H1 (cell line): ENCODE measurements at places on chromosomes 11 and 22.

DNA sequence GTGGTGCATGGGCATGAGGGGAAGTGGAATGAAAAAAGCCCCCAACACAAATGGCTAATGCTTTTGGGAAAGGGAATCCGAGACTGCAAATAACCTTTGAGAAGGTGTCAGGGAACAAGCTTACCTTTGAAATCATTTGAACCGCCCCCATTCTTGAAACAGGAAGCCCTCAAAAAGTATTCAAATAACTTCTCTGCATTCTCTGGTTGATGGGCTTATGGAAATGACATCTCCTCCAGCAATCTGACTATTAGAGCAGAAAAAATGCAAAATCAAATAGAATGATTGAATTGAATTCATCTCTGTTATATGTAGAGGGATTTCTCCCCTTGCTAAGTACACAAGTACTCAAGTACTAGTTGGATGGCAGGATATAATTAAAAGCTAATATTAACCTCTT is 409.9 kb downstream of the TMEM135 start:
- no peak for DNase-seq

- no peak for DNase-seq
Measured at GRCh38 chr11:93850594-93851018, at the start of gene VSTM5. Gene VSTM5 (minus strand): TSS chr11:93850618. CDS start chr11:93850502, 116 bp downstream.

DNA sequence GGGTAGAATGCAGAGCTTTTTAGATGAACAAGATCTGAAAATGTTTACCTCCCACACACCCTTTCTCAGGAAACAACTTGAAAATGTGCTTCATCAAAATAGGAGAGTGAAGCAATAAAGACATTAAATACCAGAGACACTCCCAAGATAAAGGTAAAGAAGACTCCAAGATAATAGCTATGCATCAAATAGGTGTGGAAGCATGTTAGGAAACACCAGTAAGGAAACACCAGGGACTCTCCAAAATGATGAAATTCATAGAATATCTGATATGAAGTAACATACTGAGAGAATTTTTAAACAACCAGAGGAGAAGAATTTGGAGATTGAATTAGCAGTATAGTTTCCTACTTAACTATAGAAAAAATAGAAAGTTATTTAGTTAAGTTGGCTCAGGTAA is 57.0 kb downstream of the OR10A6 start:
- no peak for DNase-seq

DNA sequence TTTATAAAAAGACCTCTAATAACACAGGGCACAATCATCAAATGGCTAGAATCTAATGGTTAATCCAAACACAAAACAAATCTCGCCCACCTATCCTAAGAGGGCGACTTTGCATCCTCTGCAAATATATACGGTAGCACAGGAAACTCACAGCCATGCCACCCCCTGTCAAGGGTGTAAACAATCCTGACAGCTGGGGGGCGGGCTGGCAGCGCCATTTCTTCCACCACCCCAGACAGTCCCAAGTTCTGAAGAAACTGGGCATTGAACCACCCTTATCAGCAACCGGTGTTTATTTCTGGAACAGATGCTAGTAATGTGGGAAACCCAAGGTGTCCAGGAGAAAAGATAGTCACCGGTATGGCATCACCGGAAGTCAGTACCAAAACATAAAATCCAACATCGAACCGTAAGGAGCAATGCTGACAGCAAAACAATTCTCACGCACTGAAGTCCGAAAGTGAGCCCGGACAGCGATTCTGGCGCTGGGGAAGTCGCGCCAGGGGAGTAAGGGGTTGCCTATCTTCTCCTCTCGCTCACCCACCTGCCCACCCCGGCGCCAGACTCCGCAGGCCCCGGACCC is 825 bp downstream of the FBXO3 start:
- no peak for DNase-seq

DNA sequence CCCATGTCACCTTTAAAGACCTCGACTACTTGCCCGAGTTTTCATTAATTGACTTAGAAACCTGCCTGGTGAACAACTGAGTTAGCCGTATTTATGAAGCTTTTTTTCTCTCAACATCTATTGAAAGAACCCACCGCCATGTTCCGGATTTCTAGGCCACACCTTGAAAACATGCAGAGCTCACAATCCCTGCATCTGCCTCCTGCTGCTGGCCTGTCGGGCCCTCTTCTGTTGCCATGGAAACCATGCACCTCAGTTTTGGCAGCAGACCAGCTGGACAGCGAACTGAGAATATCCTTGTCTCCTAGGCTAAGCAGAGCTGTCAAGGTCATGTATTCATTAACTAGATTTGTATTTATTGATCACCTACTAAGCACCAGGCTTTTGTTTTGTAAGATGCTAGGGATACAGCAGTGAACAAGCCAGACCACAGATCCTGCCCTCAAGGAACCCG is 4.3 kb upstream of the PATZ1 start:
- DNase-seq, result no peak

DNA sequence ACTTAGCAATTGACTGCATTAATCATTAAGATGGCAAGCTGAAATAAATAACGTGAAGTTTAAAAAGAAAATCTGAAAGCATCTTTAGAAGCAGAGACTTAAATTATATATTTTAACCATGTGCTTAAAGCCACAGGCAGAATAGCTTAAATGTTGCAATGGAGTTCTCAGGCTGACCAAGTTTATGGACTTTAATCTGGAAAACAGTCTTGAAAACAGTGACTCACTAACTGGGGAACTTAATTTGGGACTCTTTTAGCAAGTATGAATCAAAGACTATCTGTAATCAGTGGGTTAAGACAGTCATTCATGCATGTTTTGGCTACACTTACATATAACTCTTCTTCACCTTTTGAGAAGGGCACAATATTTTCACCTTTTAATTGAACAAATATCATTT is 12.6 kb upstream of the GLYATL1 start:
- DNase-seq, result no peak

- DNase-seq, result no peak
Measured at GRCh38 chr11:102788334-102788995, 8.0 kb upstream of the MMP10 start.

DNA sequence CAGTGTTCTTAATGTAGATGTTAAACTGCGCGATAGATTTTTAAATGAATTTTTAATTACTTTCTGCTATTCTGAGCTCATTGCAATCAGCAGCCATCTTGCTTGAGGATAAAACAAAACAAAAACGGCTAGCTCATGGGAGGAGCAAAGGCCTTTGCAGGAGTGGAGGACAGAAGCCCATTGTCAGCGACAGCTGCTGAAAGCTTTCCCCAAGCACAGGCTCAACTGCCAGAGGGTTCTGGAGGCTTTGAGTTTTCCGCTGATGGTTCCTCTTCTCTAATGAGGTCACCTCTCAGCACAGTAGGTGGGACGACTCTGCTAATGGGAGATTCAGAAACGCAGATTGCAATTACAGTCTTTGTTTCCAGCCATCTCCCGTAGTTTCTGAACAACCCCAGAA is 167.1 kb upstream of the TTC12 start:
- DNase-seq, result no peak

DNA sequence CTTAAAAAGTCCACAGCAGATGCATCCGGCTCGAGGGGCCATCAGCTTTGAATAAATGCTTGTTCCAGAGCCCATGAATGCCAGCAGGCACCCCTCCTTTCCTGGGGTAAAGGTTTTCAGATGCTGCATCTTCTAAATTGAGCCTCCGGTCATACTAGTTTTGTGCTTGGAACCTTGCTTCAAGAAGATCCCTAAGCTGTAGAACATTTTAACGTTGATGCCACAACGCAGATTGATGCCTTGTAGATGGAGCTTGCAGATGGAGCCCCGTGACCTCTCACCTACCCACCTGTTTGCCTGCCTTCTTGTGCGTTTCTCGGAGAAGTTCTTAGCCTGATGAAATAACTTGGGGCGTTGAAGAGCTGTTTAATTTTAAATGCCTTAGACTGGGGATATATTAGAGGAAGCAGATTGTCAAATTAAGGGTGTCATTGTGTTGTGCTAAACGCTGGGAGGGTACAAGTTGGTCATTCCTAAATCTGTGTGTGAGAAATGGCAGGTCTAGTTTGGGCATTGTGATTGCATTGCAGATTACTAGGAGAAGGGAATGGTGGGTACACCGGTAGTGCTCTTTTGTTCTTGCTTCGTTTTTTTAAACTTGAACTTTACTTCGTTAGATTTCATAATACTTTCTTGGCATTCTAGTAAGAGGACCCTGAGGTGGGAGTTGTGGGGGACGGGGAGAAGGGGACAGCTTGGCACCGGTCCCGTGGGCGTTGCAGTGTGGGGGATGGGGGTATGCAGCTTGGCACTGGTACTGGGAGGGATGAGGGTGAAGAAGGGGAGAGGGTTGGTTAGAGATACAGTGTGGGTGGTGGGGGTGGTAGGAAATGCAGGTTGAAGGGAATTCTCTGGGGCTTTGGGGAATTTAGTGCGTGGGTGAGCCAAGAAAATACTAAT is 1.9 kb downstream of the NEAT1 start:
- DNase-seq, result no peak

DNA sequence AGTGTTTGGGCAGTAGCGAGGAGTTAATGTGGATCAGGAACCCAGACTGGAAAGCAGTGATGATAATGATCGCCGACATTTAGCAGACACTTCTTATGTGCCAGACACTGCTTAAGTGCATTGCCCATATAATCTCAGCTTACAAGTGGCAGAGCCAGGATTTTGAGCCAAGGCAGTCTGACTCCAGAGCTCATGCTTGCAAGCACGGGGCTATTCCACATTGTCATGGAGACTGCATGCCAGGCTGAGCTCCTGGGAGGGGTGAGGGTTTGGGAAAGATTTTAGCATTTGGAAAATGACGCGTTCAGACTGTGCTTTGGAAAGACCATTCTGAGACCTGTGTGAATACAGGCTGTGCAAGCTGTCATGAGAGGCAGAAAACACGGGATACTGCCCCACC is 302.7 kb downstream of the DDX10 start:
- no peak for DNase-seq

- no peak for DNase-seq
Measured at GRCh38 chr22:44160421-44160820, 20.3 kb upstream of the PARVG start.

- DNase-seq, result no peak
Measured at GRCh38 chr11:69523453-69523852, 42.0 kb downstream of the LINC01488 start.

DNA sequence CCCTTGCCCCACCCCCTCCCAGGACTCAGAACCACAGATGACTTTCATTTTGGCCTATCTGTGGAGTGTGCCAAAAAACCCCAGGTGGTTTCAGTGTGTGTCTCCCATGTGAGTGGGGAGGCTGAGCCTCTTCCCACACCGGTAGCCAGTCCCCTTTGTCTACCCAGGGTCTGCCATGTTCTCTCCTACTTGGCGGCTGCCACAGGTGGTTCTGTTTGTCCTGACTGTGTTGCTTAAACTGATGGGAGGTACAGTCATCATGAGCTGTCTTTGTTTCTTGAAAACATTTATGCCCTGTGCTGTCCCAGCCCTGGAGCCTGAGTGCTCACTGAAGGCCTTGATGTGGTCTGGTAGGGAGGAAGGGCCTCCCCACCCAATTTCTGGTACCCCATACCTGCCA is 39.7 kb upstream of the SUSD2 start:
- DNase-seq, result no peak

DNA sequence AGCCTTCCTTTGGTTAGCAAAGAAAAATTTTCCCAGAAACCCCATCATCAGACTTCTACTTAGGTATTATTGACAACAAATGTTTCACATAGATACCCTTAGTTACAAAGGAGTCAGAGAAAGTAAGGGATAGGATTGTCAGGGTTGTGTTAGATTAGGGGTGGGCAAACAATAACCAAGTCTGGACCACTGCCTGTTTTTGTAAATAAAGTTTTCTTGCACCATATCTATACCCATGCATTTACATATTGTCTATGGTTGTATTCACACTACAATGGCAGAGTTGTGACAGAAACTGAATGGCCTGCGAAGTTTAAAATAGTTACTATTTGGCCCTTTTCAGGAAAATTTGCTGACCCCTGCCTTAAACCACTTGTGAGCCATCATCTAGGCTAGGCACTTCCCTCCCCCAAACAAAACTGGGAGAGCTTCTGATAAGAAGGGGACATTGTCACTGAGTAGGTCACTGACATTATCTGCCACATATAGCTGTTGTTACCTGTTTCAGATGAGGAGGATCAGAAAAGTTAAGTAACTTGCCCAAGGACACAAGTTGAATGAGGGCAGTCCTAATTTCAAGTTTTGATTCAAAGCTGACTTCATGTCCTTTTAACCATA is 40.7 kb upstream of the TMEM135 start:
- no peak for DNase-seq

DNA sequence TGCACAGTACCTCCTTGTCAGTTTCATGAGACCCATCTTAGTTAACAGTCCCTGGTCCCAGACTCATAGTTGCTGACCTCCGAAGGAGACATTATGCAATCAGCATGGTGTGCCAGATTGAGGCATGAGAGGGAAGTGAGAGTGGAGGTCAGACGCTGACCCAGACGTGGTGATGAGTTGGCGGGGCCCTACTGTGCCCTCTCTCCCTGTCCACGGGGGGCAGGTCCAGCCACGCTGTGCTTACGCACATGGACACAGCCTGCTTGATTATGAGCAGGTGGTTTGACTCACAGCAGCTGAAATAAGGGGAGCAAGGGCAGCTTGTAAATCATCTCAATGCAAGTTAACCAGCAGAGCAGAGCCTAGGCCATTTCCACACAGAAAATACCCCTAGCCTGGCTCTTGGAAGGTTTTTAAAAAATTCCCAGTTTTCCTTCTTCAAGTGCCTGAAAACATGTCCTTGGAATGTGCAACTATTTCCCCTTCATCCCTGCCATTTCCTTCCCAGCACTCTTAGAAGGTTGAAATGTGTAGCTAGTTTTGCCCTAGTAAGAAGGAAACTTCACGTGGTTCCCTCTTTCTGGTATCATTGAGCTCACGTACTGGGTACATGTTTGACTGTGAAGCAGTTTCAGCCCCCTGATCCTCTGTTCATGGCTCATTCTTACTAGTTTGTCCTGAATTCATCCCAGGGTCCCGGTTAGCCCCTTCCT is 122.6 kb upstream of the SORL1-AS1 start:
- DNase-seq, result no peak

DNA sequence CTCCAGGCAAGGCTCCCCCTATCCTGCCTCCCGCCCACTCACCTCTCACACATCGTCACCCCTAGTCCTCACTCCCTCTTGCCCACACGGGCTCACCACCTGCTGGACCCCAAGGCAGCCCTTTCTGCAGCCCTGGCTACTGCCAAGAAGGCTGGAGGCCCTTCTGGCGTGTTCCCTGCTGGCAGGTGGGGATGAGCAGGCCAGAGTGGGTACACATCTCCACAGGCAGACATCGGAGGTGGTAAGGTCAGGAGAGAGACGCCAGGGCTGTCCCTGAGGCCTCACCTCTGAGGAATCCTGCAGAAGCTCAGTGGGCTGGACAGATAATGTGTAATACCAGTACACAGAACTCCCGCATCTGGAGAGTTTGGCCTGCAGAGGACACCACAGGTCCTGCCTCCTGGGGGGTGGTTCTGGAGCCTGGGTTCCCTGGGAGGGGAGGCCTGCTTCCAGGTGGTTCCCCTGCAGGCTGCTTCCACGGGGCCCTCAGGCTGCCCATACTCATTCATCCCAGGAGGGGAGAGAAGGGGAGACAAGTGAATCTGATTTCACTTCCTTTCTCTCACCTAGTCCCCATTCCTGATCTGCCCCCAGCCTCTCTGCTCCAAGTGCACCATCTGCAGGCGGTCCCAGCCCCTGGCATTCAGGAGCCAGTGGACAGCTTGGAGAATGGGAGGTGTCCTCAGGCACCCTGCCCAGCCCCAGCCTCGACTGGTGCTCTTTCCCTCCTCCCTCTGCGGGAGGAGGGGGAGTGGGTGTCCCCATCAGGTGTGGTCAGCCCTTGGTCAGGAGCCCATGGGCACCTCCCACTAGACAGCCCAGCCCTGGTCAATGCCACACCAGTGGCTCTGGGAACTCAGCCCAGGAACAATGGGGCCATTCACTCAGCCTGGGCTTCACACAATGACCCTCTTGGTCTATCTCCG is 6.1 kb upstream of the CHST1 start:
- no peak for DNase-seq
